Activated CD4-positive, alpha-beta T cell treated with anti-CD3 and anti-CD28 coated beads, Interleukin-2, amount 10 ng/mL, durations not matched to agents 24 days and 14 days (primary cell): ENCODE measurements at places on chromosomes 2 and 18. TPM values are rescaled to one million over a fixed set of nuclear protein-coding genes. Genes with fewer than 3 reads are reported as not detected.
A peak's percentile ranks its signal among the peaks of the same experiment; 100 is the strongest.

DNA sequence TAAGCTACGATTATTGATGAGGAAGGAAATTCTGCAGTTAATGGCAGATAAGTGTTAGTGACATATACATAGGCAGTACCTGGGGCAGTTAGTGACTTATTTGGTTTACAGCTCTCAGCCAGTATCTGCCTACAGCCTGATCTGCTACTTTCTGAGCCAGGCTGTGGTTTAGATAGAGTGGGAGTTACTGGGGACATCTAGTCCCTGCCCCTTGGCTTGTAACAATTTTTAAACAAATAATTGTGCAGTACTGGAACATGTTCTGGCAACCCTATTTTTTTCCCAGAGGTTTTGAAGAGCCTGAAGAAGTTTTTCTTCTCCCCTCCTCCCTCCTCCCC is 2.3 kb downstream of the KIF5C start:
- H3K4me1 ChIP-seq = peaks cover 10% of the 10 kb centered on the region
- peaks cover 7% of the 10 kb centered on the region for H3K36me3 ChIP-seq
- peaks cover 16% of the 10 kb centered on the region for H3K27me3 ChIP-seq
- no peak for DNase-seq

DNA sequence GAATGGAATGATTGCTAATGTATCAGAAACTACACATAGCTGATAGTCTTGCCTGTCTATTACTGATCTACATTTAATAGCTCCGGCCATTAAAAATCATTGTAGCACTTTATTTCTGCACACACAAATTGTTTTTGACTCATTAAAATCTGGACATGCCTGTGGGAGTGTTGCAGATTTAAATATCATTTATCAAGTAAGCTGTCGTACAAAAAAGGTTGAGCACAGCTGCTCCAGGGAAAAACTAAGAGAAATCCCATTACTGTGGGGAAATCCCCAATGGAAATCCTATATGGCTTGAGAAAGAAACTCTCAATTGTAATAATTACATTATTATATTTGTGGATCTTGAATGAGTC is 99.6 kb upstream of the CERS6 start:
- H3K27me3 ChIP-seq = peaks cover 5% of the 10 kb centered on the region
- DNase-seq = no peak
- H3K4me1 ChIP-seq = peaks cover 17% of the 10 kb centered on the region
- no peaks in the 10 kb centered on the region for H3K36me3 ChIP-seq

GRCh38 chr2:216519154-216519762 is 20.6 kb downstream of the RPL37A start:
- H3K27ac ChIP-seq = no peak overlapping the region
- H3K4me1 ChIP-seq = peaks cover 2% of the 10 kb centered on the region

- no peak overlapping the region for H3K4me3 ChIP-seq
- H3K27me3 ChIP-seq = no peaks in the 10 kb centered on the region
- DNase-seq = no peak
- H3K36me3 ChIP-seq = peaks cover 9% of the 10 kb centered on the region
- H3K4me1 ChIP-seq = peaks cover 31% of the 10 kb centered on the region
- H3K27ac ChIP-seq = no peak overlapping the region
Observed at GRCh38 chr2:74045454-74045853, 60.7 kb downstream of the TET3 start.

The RAB6C gene
- not detected in 2 replicates for total RNA-seq

The SLC14A1 gene
- total RNA-seq = 0.86 and 0.97 TPM in 2 replicates

The PRSS56 gene
- total RNA-seq = not detected in 2 replicates

- no peaks in the 10 kb centered on the region for H3K4me1 ChIP-seq
- DNase-seq = no peak
- H3K27ac ChIP-seq = no peak overlapping the region
- H3K4me3 ChIP-seq = no peak overlapping the region
Observed at GRCh38 chr2:128362889-128363228, 44.2 kb upstream of the HS6ST1 start.

DNA sequence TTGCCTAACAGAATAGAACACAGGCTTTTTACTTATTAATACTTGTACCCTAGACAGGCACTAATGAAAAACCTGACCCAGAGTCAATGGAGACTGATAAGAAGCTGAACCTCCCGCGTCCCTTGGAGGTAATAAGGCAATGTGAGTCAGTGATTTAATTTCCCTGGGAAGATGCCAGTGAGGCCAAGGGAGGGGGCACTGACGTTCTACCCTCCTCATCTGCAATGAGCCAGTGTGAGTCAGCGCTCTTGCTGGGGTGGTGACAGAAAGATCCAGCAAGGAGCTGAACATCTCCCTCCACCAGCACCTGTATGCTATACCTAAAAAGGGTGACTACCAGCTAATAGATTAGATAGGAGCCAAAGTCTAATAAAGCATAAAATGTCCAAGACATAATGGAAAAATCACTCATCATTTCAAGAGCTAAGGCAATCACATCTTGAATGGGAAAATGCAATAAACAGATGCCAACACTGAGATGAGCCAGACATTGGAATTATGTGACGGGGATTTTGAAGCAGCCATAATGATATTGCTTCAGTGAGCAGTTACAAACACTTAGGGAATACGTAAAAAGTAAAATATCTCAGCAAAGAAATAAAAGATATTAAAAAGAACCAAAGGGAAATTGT is 116.9 kb downstream of the TPGS2 start:
- DNase-seq = no peak
- H3K36me3 ChIP-seq = no peaks in the 10 kb centered on the region
- peaks cover 5% of the 10 kb centered on the region for H3K27me3 ChIP-seq
- H3K4me1 ChIP-seq = no peaks in the 10 kb centered on the region
- H3K27ac ChIP-seq = no peak overlapping the region

- no peaks in the 10 kb centered on the region for H3K4me1 ChIP-seq
- no peak for DNase-seq
- H3K36me3 ChIP-seq = no peaks in the 10 kb centered on the region
- no peaks in the 10 kb centered on the region for H3K27me3 ChIP-seq
- no peak overlapping the region for H3K27ac ChIP-seq
- H3K4me3 ChIP-seq = no peak overlapping the region
Observed at GRCh38 chr2:1026141-1026540, 75.5 kb downstream of the SNTG2 start.

The OSR1 gene
- not detected in 2 replicates for total RNA-seq

The INPP5D gene
- total RNA-seq = 43.6 and 45.8 TPM in 2 replicates

DNA sequence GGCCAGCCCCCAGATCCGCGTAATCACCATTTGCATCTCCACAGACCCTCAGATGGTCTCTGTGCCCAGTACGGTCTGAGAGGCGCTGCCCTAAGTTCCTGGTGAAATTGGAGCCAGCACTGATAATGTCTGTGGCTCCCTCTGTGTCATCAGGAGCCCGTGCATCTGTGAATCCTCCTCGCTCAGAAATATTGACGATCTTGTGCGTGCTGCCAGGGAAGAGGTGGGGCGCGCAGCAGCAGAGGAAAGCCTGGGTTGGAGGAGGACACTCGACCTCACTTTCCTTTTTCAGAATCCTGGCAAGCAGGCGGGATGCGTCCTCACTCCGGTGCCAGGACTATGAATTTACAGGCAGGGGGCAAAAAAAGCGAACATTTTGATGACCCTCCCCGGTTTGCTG is 686.1 kb upstream of the SALL3 start:
- no peaks in the 10 kb centered on the region for H3K4me1 ChIP-seq
- H3K27ac ChIP-seq = no peak overlapping the region
- H3K4me3 ChIP-seq = no peak overlapping the region
- DNase-seq = peak; percentile 11
- H3K27me3 ChIP-seq = no peaks in the 10 kb centered on the region
- no peaks in the 10 kb centered on the region for H3K36me3 ChIP-seq

GRCh38 chr2:140128909-140129308 is 1348.7 kb upstream of the NXPH2 start:
- H3K4me1 ChIP-seq = no peaks in the 10 kb centered on the region
- no peaks in the 10 kb centered on the region for H3K27me3 ChIP-seq
- no peak overlapping the region for H3K4me3 ChIP-seq

DNA sequence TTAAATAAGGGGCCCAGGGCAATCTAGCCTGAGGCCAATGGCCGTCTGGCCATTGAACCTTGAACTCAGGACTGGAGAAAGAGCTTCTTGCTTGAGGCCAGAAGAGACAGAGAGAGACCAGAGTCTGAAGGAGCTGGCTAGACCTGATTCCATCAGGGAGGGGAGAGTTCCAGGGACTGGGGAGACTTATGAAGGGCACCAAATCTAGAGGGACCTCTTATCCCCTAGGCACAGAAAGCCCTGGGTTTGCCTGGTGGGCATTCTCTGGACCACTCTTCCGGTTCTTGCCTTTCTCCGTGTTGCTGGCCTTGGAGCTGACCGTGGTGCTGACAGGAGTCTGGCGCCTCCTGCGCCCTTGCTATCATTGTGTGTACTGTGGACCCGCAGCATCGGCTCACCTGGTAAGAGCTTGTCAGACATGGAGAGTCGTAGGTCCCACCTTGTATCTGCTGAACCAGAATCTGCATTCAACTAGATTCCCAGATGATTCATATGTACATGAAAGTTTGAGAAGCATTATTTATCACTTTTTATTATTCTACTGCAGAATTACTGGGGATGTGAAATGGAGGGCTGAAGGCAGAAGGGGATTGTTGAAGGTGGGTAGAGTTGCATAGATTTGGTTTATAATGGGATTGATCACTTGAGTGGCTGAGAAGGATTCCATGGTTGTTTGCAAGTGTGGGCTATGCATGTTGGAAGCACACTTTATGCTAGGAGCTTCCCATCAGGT is 4.3 kb upstream of the TRPM8 start:
- no peaks in the 10 kb centered on the region for H3K4me1 ChIP-seq
- no peak overlapping the region for H3K27ac ChIP-seq
- no peak overlapping the region for H3K4me3 ChIP-seq
- peak; percentile 72 for DNase-seq
- peaks cover 15% of the 10 kb centered on the region for H3K27me3 ChIP-seq

The ALK gene
- total RNA-seq = not detected in 2 replicates

GRCh38 chr2:175393851-175394250 is 212.3 kb upstream of the ATP5MC3 start:
- H3K36me3 ChIP-seq = no peaks in the 10 kb centered on the region
- no peak for DNase-seq
- no peak overlapping the region for H3K27ac ChIP-seq
- no peaks in the 10 kb centered on the region for H3K4me1 ChIP-seq

DNA sequence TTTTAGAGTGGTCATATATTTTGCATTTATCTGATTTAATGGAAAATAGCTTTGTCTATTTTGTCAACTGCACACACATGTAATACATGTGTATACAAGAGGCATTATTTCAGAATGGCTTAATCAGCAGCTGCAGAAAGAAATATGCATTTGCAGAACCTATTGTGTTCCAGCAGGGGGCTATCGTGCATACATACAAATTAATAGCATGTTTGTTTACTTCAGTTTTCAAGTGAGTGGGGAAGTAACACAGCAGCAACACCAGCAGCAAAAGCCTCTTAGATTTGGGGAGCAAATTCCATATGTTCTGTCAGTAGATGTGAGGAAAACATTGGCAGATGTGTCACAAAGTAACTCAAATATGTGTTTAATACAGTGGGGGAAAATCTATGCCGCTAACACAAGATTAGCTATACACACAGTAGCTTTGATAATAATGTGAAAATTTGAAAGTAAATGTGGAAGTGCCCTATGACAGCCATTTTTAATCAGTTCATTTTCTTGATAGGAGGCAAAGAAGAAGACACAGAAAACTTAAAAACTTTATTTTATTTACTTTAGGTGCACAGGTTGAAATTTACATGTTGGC is 218.1 kb downstream of the WDR7 start:
- H3K36me3 ChIP-seq = no peaks in the 10 kb centered on the region
- H3K4me3 ChIP-seq = no peak overlapping the region
- H3K27ac ChIP-seq = no peak overlapping the region
- peak; percentile 65 for DNase-seq
- no peaks in the 10 kb centered on the region for H3K27me3 ChIP-seq

DNA sequence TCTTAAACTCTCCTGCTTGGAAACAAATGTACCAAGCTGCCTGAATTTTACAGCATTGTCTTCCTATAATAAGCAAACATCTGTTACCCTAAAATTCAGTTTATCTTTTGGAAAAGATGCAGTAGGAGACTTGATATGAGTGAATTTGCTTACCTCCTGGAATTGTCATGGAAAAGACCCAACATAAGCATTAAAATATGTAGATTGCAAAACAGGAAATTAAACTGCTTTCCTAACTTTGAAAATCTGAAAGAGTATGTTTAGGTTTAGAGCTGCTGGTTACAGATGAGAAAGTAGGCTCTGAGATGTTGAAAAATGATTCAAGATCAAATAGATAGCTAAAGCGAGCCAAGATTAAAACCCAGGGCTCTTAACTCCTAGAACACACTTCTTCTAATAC is 316.5 kb downstream of the SOX11 start:
- H3K27me3 ChIP-seq = no peaks in the 10 kb centered on the region
- H3K36me3 ChIP-seq = no peaks in the 10 kb centered on the region
- no peak overlapping the region for H3K27ac ChIP-seq
- H3K4me1 ChIP-seq = no peaks in the 10 kb centered on the region

- DNase-seq = peak; percentile 77
- peaks cover 29% of the 10 kb centered on the region for H3K27me3 ChIP-seq
- H3K4me3 ChIP-seq = peak overlapping the region; percentile 58
- H3K4me1 ChIP-seq = peaks cover 16% of the 10 kb centered on the region
Observed at GRCh38 chr2:158191076-158191895, 89.6 kb downstream of the UPP2 start.

The KIF5C gene
- 16.9 and 20.0 TPM in 2 replicates for total RNA-seq

DNA sequence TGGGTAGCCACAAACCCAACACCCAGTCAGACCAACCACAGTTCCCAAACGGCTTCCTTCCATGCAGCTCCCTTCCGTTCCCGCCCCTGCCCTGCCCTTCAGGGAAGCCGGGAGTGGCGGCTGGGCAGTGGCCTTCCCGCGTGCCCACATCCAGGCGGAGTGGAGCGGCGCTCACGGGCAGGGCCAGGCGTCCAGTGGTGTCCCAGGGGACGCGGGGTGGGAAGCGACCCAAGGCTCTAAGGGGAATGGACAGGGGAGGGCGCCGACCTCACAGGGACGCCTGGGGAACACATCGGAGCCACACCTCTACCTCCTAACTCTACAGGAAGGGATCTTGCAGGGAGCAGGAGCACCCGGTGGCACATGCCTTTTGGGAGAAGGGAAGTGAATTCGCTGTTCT is 225.9 kb upstream of the MGAT5 start:
- peak; percentile 41 for DNase-seq
- no peaks in the 10 kb centered on the region for H3K4me1 ChIP-seq
- no peaks in the 10 kb centered on the region for H3K36me3 ChIP-seq

The GLI2 gene
- total RNA-seq = 0.09 and 0.14 TPM in 2 replicates

GRCh38 chr18:79511671-79512301 is 116.1 kb downstream of the NFATC1 start:
- peaks cover 26% of the 10 kb centered on the region for H3K4me1 ChIP-seq
- no peak for DNase-seq
- H3K27me3 ChIP-seq = no peaks in the 10 kb centered on the region

DNA sequence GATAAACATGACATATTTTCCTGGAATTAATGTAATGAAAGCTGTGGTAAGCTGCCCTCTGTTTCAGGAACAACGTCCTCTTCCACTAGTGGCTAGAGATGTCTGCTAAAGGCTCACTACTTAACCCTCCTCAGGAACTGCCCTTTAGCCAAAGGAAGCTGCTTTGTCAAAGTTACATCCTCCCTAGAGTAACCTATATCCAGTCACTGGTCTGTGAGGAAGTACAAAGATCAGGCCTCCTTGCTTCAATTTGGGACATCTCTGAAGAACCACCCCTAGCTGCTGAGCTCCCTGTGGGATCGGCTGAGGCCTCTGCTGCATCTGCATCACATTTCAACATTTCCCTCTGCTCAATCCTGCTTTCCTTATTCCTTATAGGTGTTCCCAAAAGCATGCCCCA is 107.8 kb downstream of the PRELID3A start:
- H3K27me3 ChIP-seq = peaks cover 2% of the 10 kb centered on the region
- no peak overlapping the region for H3K27ac ChIP-seq
- H3K36me3 ChIP-seq = no peaks in the 10 kb centered on the region
- H3K4me3 ChIP-seq = no peak overlapping the region
- no peak for DNase-seq
- H3K4me1 ChIP-seq = no peaks in the 10 kb centered on the region
